CD4-positive, alpha-beta T cell treated with Interleukin-12 subunit alpha and Interleukin-12 subunit beta, for 1 hour (primary cell): ENCODE measurements at places on chromosomes 3 and 15.

GRCh38 chr3:12796171-12797123 lies at the start of gene CAND2:
CAND2 (plus strand) TSS chr3:12796680; CDS start chr3:12796721, 41 bp downstream.
- peak; percentile 33 for DNase-seq

- DNase-seq = no peak
These were observed 12.1 kb downstream of the SEMA4B start for GRCh38 chr15:90213122-90213817.

GRCh38 chr3:174202116-174202515 lies 657.0 kb upstream of the NAALADL2 start:
- no peak for DNase-seq

DNA sequence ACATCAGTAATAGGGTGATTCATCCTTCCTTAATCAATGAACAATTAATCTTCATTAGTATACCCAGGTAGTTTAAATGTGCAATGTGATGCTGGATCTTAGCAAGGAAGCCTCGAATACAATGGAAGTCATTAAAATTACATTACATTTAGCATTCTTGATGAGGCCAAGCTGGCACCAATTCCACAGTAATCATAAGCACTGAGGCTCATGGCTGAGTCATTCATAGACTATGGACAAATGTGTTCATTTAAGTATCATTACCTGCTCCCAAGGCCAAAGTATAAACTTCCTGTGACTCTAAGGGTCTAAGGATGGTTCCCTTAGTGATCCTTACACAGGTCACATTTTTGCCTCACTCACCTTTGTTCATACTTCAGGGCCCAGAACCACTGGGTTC lies 266.4 kb upstream of the CDIN1 start:
- no peak for DNase-seq

- DNase-seq = no peak
These were observed 39.4 kb downstream of the CEP63 start for GRCh38 chr3:134525293-134525692.
